ENCODE measurements at places on chromosomes 2 and 18. TPM values are rescaled to one million over a fixed set of nuclear protein-coding genes. Genes with fewer than 3 reads are reported as not detected.

The CHRNA1 gene
- not detected for total RNA-seq

GRCh38 chr2:9653485-9654271 is 22.9 kb upstream of the YWHAQ start:
- no peak for DNase-seq

The C1QL2 gene
- total RNA-seq, result not detected

DNA sequence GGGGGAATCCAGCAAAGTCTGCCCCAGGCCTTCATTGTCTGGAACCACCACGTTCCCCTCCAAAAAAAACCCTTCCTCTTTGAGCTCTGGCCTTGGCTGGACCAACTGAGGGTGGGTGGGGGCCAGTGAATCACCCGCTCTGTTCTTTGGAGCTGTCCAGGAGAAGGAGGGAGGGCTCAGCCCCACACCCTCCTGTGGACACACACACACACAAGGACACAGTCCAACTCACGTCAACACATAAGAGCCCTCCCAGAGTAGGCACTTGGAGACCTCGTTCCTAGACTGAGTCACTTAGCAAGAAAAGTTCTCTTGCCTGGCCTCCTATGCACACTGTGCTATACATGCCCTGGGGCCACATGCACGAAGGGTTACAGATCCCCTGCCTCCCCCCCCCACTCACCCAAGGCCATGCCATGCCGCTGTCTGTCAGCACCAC is 1.2 kb upstream of the TNS1 start:
- DNase-seq, result no peak

DNA sequence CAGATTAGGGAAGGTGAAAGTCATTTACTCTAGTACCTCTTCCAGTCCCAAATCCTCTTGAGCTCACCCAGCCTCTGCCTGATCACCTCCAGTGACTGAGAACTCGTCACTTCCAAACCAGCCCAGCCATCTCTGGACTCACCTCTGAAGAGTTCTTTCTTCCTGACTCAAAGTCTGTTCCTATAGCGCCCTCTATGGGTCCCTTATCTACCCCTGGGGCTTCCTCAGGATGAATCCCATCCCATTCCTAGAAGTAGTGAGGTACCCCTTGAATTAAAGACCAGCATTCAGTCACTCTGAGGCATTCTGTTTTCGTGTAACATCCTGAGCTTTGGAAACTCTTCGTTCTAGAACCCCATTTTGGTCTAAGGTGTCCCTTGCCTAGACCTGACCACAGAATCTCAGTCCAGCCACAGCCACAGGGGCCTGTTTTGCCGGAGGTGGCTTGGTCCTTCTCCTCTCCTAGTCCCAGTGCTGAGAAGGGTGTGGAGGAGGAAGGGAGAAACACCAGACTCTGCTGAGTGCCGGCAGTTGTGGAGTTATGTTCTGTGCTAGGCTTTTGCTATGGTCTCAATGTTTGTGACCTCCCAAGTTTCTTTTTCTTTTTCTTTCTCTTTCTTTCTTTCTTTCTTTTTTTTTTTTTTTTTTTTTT is 32.7 kb downstream of the SIX3 start:
- DNase-seq, result peak; percentile 58

DNA sequence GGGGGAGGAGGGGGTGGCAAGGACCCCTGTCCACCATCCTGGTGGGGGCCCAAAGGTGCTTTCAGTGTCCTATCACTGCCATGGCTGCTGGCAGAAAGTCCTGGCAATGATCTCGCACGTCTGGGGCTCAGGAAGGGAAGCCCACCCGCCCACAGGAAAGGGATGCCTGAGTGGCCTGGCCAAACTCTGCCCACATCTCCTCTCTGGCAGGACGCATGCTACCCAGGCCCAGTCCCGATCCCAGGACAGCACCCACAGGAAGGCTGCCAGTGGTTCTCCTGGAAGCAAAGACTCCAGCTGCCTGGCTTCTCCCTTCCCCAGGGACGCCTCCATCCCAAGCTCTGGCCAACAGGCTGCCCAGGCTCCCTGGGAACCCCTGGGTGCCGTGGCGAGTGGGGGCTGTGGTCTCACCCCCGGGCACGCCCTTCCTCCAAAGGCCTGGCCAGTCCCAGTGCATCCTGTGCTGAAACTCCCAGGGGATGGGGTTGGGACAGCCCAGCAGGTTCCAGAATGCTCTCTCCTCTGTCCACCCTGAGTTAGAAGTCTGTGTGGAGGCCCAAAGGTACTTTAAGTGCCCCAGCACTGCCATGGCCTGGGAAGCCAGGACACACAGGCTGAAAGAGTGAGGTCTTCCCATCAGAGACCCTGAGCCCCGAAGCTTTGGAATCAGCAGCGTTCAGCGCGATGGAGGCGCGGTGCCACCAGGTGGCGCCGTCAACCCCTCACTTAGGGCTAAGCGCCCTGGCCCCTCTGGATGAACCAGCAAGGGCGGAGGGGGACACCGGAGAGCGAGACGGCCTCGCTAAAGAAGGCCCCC is 29.8 kb upstream of the TAF1B start:
- DNase-seq, result peak; percentile 93

GRCh38 chr2:156728328-156728727 is 292.1 kb downstream of the GPD2 start:
- no peak for DNase-seq

GRCh38 chr2:24830351-24830750 is 37.1 kb downstream of the CENPO start:
- DNase-seq, result no peak

DNA sequence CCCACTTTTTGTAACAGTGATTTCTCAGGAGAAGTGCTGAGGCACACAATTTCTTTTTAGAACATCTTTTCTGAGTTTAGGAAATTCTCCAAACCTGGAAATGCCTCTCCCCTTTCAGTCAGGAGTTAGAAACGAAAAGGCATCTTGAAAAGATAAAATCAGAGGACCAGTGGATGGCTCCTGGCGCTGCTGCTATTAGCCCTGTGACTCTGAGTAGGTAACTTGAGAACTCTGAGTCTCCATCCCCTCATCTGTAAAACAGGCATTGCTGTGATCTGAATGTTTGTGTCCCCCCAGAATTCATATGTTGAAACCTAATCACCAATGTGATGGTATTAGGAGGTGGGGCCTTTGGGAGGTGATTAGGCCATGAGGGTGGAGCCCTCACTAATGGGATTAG is 50.2 kb downstream of the EHD3 start:
- DNase-seq, result no peak

- DNase-seq, result no peak
Measured at GRCh38 chr2:212669761-212670160, 131.2 kb upstream of the ERBB4 start.

- no peak for DNase-seq
Measured at GRCh38 chr18:56873441-56874140, 222.4 kb downstream of the WDR7 start.

DNA sequence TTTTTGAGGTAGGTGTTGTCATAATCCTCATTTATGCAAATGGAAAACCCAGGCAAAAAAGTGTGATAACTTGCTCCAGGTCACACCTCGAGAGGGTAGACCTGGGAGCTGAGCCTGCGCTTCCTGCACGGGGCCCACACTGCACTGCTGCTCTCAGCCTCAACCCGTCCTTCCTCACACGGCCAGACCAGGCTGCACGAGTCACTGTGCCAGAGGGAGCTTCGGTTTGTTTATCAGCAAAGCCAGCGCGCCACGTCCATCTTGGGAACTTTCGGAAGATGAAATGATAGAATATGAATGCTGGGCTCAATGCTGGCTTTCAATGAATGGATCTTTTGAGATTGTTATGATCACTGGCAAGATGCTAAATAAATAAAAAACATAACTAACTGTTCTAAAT is 14.4 kb downstream of the COPS9 start:
- peak; percentile 47 for DNase-seq

The NT5C1B gene
- total RNA-seq, result not detected

The PROKR1 gene
- total RNA-seq, result not detected

DNA sequence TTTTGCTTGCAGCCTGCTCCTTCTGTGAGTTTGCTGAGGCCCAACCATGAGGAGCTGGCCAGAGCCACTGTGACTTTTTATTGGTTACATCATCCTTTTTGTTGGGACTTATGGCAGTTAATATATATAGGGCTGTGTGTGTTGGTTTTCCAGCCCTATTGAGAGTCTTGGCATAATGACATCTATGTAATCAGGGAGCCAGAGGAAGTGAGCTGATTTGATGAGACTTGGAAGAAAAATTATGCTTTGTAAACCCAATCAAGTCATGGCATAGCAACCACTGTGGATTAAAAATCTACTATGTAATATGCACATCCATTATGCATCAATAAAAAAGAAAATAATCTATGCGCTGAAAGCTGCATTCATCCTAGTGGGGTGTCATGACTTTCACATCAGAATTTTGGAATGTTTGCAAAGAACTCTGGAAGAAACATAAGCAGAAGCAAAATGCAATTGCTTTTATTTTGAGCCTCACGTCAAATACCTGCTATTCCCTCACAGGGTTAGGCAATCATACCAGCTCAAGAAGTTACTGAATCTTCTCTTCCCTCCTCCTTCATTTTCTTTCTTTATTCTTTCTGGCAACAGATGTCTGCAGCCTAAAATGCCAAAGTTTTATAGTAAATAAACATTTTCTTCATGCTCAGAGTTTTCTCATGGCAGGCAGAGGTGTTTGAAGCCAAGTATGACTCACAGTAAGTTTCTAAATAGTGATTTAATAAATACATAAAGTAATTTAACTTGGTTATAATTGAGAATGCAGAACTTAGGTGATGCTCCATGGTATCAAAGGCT is 308.5 kb downstream of the KCNS3 start:
- DNase-seq, result no peak

The SAG gene
- not detected for total RNA-seq

The CYS1 gene
- total RNA-seq, result 0.24 TPM

- no peak for DNase-seq
Measured at GRCh38 chr2:122338000-122338399, 582.5 kb downstream of the TSN start.

DNA sequence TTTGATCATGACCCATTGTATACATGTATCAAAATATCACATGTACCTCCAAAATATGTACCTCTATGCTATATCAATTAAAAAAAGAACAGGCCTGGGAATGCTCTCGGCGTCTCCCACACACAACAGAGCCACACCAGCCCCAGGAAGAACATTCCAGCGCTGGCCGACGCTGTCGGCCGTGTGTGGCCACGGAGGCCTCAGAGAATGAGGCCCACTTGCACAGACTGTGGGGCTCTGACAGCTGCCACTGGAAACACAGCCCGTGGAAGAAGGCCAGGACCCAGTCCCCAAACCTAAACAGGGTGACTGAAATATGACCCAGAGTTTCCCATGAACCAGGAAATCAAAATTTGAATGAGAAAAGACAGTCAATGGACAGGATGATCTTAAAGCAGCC is 69.7 kb downstream of the EIPR1 start:
- no peak for DNase-seq

The MPPE1 gene
- total RNA-seq, result 45.8 TPM

- no peak for DNase-seq
Measured at GRCh38 chr2:193885419-193885818, 1690.7 kb upstream of the TMEFF2 start.

- no peak for DNase-seq
Measured at GRCh38 chr2:36384454-36384853, 28.9 kb downstream of the CRIM1 start.

DNA sequence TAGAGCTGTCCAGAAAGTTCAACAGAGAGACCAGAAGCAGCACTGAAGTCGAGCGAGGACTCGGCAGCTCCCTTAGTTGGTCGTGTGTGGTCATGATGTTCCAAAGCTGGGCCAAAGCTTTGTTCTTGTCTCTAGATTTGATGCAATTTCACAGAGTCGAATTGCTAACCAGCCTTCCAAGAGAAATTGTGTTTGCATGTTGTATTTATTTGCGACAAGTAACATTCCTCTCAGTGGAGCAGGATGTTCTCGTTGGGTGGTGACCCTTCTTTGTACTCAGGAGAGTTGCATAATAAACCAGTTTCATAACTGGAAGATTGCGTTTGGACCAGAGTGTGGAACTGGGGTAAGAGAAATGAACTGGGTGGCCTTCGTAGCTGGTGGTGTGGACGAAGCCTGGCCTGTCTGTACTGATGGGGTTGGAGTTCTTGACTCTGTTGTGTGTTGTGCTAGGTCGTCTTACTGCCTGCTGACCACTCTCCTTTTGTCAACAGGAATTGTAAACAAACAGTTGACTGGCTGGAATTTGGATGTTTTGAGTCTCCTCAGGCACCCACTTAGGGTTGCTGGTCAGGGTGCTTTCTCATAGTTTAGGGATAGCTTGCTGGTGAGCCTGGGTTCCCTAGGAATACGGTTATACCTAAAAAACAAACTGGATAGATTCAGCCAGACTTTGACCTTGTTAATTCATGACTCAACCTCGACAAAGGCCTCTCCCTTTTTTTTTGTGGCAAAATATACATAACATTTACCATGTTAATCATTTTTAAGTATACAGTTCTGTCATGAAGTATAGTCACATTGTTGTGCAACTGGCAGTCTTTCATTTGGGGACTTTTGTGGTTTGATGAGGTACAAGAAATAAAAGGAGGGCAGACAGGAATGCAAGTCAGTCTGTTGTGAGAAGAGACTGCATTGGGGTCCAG is 28.9 kb upstream of the TOGARAM2 start:
- DNase-seq, result no peak

- no peak for DNase-seq
Measured at GRCh38 chr18:72899338-72899737, 31.6 kb upstream of the NETO1 start.

DNA sequence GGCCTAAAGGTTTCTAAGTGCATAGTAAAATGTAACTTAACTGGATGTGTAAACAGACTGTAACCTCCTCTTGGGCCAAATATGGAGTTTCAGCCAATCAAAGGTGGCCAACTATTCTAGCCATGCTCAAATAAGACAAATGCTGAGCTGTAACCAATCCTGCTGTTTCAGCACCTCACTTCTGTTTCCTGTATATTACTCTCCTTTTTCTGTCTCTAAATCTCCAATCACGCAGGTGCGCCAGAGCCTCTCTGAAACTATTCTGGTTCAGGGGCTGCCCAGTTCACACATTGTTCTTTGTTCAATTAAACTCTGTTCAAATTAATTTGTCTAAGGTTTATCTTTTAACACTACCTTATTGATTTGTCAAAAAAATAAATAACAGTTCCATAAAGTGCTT is 532.7 kb upstream of the DCC start:
- DNase-seq, result no peak

DNA sequence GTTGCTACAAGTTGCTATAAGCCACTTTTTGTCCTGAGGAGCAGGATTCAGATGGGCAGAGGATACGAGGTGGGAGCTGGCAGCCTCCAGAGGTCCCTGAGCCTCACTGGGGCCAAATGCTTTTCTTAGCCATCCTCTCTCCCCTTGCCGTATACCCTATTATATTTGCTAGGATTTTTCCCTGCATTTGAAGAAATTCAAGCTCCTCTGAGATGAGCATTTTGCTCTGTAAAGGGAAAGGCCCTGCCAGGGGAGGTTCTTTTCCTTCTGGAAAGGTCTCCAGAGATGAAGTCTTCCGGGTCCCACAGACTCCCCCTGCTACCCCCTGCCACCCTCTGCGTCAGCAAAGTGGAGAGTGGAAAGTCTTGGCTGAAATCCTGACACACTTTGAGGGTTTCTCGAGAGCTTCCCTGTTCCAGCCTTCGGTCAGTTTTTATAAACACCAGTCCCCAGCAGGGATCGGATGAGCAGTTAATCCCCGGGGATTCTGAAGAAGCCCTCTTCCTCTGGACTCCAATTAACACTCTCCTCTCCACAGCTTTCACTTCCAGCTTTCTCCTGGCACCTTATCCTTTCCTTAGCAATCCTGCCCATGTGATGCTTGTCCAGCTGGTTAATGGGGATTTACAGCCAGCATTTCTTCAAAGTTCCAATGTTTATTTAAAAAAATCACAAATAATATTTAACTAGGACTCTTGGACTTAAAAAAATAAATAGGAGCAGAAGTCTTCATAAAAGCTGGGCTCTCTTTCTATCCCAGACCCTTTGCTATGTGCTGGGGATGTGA is 13.1 kb downstream of the CYRIA start:
- no peak for DNase-seq

The ONECUT2 gene
- not detected for total RNA-seq

- peak; percentile 26 for DNase-seq
Measured at GRCh38 chr2:23241121-23241520, 143.9 kb upstream of the KLHL29 start.

The CCDC148 gene
- not detected for total RNA-seq

The ADCYAP1 gene
- not detected for total RNA-seq

Data from activated CD4-positive, alpha-beta T cell treated with anti-CD3 and anti-CD28 coated beads, Interleukin-2, amount 10 ng/mL, durations not matched to agents 24 days and 14 days (primary cell).